ENCODE measurements at places on chromosomes 3 and 15.
A peak's percentile ranks its signal among the peaks of the same experiment; 100 is the strongest.

DNA sequence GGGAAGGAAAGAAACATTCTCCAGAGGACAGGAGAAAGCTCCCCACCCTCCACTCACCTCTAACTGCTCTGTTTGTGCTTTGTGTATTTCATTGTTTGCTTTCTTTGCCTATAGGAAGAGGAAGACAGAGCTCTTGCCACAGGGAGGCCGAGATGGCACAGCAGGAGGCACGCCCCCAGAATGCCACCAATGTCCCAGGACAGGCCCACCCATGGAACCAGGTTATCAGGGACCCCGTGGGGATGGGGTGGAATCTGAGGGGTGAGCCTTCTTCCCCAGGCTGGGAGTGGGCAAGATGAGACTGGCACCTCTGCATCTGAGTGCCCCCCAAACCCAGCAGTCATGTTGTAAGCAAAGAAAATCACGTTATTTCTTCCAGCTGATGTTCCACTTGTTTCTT lies 155.8 kb downstream of the TBC1D2B start:
- DNase-seq, result no peak

DNA sequence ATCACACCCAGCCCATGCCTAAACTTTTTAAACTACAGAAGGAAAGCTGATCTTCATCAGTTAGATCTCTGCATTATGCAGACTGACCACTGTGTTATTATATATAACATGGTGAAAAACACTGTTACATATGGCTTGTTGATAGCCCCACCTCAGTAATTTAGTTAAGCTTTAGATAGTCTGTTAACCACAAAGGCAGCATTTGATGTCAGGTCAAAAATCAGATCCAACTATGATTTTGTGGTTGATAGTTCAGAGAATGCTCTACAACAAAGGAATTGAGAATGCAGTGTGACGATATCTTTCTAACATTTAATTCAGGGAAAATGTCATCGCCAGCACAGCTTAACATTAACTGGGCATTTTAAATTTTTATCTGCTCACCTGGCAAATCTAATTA lies 37.7 kb upstream of the LMOD3 start:
- DNase-seq, result no peak

DNA sequence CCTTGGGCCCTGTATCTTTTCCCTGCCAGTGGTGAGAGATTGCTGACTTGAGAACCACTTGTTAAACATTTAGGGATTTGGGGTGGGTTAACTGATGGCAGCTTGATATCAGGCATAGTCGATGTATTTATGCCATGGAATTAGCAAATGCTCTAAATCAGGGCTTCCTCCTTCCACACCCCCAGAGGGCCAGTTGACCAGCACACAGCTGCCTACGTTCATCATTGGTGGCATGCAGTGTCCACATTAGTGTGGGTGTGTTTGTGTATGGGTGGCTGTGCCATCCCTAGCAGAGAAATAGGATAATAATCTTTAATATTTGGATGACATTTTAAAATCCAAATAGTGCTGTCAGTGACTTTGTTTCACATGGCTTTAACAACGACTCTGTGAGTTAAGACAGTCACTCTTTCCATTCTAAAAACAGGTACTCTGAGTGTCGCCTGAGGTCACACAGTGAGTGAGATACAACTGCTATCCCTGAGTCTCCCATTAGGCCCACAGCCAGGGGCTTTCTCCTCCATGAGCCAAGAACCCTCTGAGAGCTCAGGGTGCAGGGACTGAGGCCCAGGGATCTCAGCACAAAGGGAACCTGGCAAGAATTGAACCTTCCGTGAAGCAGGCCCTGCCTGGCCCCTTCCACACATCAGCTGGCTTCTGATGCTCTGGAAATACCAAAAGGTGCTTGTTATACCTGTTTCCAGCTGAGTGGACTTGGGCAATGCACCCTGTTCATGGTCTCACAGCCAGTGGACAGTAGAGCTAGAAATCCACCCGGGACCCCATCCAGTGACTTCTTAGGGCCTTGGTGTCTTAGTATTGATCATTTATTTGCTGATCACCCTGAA lies 4.3 kb upstream of the LTF start:
- no peak for DNase-seq

GRCh38 chr3:125116311-125117080 lies 60.7 kb upstream of the HEG1 start:
- no peak for DNase-seq

DNA sequence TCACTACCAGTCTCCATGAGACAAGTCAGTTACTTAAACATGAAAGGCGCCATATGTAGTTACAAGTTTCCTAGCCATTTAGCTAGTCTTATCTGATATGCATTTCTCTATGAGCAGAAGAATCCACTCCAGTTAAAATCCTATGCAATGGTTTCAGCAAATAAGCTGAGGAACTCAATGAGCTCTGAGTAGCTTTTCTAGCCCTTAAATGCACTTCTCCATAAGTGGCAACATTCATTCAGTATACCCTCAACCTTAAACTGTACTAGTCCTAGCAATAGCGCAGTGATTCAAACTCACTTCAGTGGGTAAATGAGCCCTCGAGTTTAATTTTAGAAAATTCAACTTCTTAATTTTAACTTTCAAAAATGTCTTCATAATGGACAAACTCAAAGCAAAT lies 7.7 kb downstream of the COMMD2 start:
- no peak for DNase-seq

DNA sequence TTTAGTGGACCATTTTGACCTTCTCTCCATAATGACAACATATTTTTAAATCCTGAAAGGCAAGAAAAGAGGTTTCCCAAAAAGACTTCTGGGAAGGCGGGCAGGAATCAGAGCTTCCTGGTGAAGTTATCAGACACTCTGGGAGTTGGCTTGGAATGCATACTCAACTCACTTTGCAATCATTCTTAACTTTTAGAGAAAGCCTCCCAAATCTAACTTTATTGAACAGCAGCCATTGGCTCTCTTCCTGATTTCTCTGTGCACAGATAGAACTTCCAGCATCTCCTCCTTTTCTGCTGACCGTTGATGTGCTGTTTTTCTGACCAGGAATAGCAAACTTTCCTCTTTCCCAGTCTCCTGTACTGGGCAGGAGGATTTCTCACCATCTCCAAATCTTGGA lies 44.6 kb downstream of the PLCL2 start:
- DNase-seq, result no peak

- no peak for DNase-seq
These were observed 27.8 kb downstream of the STARD5 start for GRCh38 chr15:81296186-81296585.

GRCh38 chr15:78778422-78778821 lies 32.8 kb downstream of the ADAMTS7 start:
- DNase-seq, result no peak

- DNase-seq, result peak; percentile 52
These were observed 656 bp downstream of the CD47 start for GRCh38 chr3:108090049-108090700.

GRCh38 chr15:24761704-24762302 lies 86.2 kb downstream of the NPAP1 start:
- DNase-seq, result no peak
